Ovary (tissue), 10 donors: ENCODE measurements at places on chromosomes 7 and 10.

DNA sequence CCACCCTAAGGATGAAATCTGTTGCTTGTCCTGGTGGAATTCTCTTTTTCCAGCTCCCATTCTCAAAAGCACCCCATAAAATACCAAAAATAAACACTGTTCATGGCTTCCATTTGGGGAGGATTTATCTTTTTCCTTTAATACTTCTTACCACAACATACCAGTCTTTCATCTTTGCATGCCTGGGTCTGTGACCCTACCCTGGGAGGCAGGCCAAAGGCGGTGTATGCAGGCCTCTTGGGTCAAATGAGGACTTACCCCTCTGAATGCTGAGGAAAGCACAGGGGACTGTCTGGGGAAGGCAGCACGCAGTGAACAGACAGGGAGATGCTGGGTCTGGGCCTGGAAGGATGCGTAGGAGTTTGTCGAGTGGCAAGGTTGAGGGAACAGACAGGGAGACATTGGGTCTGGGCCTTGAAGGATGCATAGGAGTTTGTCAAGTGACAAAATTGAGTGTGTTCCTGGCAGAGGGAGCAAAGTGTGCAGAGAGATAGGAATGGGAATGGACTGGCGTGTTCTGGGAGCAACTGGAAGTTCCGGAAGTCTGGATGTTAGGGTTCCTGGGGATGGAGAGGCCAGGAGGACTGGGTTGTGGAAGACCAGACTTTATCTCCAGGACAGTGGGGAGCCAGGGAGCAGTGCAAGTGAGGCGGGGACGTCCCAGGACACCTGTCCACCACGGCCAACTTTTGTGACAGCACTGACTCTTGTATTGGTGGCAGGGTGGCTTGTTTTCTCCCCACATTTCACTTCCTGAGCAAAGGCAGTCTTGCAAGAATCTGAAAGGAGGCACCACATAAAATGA is 40.8 kb downstream of the MYL10 start:
- DNase-seq: no peak

DNA sequence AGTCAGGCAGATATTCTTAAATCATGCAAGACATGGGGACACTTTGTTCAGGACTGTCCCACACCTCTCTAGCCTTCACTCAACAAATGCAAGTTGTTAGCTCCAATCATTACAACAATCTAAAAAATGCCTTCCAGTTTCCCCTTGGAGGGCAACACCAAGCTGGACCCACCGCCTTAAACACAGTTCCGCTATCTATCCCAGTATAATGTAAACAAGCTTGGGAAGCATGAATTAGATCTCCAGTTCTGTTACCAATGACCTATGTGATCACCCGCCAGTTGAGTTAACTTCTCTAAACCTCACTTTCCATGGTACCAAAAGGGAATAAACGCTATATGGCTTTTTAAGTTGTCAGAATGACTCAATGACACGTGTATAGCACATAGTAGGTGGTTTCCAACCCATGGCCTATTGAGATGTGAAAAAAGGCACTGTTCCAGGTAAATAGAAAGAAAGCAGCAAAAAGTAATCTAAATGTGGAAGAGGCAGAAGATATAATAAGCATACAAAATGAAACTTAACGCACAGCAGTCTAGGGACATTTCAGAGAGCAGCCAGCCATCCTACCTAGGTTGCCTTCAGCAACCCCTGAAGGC is 2.4 kb upstream of the REEP3 start:
- no peak for DNase-seq

DNA sequence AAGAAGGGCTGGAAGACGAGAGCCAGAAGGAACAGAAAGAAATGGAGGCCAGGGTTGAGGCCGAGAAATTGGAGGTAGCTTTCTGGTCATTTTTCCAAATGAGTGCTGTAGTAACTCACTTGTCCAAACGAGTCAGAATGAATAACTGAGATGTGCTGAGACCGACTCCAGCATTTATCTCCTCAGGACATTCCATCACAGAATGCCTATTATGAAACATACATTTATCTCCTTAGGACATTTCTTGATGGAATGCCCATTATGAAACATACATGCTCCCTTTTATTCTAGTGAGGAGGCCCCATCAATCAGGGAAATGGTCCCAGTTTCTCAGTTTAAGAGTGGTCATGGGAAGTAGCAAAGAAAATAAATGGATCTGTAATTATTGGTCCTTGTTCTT is 16.5 kb downstream of the AVL9 start:
- DNase-seq: no peak

DNA sequence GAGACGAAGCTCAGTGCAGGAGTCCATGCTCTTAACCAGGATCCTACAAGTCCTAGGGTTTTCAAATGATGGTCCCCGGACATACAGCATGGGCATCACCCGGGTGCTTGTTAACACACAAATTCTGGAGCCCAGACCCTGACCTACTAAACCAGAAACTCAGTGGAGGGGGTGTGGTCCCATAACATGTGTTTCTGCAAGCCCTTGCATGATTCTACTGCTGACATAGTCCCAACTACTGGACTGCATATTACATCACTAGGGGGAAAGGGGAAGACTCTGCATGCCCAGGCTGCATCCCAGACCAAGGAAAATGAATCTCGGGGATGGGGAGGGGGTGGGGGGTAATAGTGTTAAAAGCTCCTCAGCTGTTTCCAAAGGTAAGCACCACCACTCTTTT is 40.3 kb downstream of the GRB10 start:
- no peak for DNase-seq

GRCh38 chr10:132396494-132397035 is 435 bp upstream of the PWWP2B start:
- peak; percentile 74 for DNase-seq

- DNase-seq: no peak
Observed at GRCh38 chr7:129903935-129904334, 48.8 kb downstream of the UBE2H start.

GRCh38 chr10:19014498-19014897 is 34.1 kb upstream of the MALRD1 start:
- DNase-seq: no peak

- DNase-seq: peak; percentile 8
Observed at GRCh38 chr10:100805543-100806355, 60.4 kb downstream of the PAX2 start.

- no peak for DNase-seq
Observed at GRCh38 chr10:61882621-61883370, 18.7 kb upstream of the ARID5B start.

GRCh38 chr7:120955577-120956149 is 5.1 kb downstream of the ING3 start:
- DNase-seq: no peak

DNA sequence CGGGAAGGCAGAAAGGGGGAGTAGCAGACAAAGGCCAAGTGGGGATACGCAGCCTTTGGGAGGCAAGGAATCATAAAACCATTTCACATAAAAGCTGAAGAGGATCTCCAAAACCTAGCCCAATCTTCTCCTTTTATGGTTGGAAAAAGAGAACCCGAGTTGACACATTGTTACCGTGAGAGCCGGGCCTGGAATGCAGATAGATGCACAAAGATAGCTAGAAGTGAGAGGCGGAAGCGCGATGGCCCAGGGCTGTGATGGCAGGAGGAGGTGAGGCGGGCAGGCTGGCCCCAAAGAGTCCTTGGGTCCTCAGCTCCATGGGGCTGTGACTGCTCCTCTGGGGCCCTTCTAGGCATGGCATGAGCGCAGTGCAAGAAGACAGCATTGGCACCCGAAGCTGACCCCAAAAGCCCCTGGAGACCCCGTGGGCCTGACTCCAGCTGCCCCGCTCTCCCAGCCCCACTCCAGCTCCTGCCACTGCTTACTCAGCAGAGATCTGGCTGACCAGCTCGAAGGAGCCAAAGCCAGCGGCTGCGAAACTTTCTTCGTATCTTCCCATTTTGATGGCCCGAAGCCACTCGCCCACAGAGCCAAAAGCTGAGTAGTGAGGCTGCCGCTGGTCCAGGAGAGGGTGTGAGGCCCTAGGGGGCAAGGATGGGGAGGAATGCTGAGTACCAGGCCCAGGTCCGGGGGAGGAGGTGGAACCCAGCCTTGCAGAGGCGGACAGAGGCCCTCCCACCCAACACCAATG is 22.5 kb downstream of the EPHB4 start:
- DNase-seq: no peak

DNA sequence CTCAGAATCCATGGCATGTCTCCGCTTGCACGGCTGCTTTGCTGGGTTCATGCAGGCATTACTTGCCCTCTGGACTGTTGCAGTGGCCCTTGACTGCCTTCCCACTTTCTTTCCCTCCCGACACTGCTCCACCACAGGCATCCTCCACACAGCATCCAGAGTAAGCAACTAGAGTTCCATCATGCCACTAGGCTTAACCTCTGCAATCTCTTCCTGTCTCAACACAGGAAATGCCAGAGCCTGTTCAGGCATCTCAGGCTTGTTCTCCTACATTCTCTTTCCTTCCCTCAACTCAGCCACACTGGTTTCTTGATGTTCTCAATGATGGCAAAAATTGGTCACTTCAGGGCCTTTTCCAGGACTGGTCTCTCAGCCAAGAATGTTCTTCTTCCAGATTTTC is 284.5 kb upstream of the KLF6 start:
- no peak for DNase-seq
